ENCODE measurements at places on chromosomes 3 and 15. TPM values are rescaled to one million over a fixed set of nuclear protein-coding genes. Genes with fewer than 3 reads are reported as not detected.

Gene TMEM45A
- 4.0 TPM for total RNA-seq

Gene LEKR1
- total RNA-seq, result 0.32 TPM

Gene CHAC1
- 4.7 TPM for total RNA-seq

Gene MED12L
- 0.11 TPM for total RNA-seq

Gene ISLR
- not detected for total RNA-seq

Gene C3orf80
- 0.04 TPM for total RNA-seq

Gene CCDC39
- total RNA-seq, result not detected

Gene HYAL3
- total RNA-seq, result 9.6 TPM

Gene CKMT1B
- total RNA-seq, result not detected

Gene ERICH6
- total RNA-seq, result not detected

Gene SMAD3
- 32.6 TPM for total RNA-seq

Gene SERPINI2
- not detected for total RNA-seq

Gene CCR8
- not detected for total RNA-seq

Gene HACL1
- total RNA-seq, result 30.6 TPM

Gene TRPC1
- total RNA-seq, result 15.0 TPM

Gene SOX14
- total RNA-seq, result not detected

Gene CHRD
- 0.20 TPM for total RNA-seq

Gene AMT
- total RNA-seq, result 0.53 TPM

Gene MLF1
- 6.3 TPM for total RNA-seq

Gene LMLN
- 3.4 TPM for total RNA-seq

Gene SLC22A13
- 0.18 TPM for total RNA-seq

Gene APH1B
- 14.3 TPM for total RNA-seq

Measured in pulmonary artery endothelial cell (primary cell).